Posterior cingulate gyrus (tissue), 11 donors: ENCODE measurements at places on chromosomes 13 and 19.

- DNase-seq: no peak
Observed at GRCh38 chr13:50805805-50806204, 37.7 kb downstream of the DLEU7 start.

- DNase-seq: no peak
Observed at GRCh38 chr19:53812335-53812734, 11.8 kb downstream of the NLRP12 start.

- no peak for DNase-seq
Observed at GRCh38 chr19:41364524-41365391, 809 bp upstream of the B9D2 start.

DNA sequence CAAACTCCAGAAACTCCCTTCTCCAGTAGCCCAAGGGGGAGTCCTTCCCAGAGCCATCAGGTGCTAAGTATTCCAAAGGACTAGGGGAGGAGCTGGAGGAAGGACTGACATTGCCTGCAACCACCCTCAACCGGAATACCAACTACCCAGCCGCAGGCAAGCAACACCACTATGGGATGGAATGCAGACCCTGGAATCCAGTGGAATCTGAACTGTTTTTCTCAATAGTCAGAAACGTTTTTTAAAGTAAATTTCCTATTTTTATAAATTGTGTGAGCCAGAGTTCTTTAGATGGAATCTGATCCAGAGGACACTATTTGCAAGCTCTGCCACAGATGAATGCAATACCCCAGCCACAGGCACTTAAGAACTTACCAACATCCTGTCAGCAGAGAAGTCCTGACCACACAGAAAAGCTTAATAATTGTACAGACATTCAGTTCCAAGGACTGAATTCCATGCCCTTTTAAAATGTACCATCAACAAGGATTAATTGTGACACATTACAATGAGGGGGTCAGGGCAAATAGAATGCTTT is 92.1 kb downstream of the USP12 start:
- DNase-seq: no peak

GRCh38 chr19:42269478-42270345 is 660 bp downstream of the CIC start:
- DNase-seq: no peak

GRCh38 chr13:42876270-42876714 is 94.9 kb downstream of the FAM216B start:
- DNase-seq: no peak

DNA sequence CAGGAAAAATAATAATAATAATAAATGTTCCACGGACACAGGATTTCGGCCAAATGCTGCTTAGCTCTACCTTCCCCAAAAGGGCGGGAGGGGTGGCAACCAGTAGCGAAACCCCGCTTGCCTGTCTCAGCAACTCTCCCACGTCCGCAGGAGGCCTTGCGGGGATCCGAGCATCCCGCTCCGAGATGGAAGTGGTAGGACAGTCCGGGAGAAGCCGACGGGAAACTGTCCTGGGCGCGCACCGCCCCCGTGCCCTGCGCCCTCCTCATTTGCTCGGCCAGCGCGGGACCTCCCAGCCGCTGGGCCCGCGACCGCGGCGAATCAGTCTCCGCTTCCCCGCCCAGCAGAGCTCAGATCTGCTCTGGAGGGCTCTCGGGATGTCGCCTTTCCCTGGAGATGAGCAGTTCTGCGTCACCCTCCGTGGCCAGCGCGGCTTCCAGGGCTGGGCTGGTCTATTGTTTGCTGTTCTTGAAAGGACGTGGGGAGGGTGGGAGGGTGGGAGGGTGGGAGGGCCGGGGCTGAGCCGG is 48.9 kb upstream of the PABPC3 start:
- peak; percentile 55 for DNase-seq
